Left hindlimb (tissue), 1 donor: ENCODE measurements at places on chromosomes 3 and 15.

- no peak for DNase-seq
These were observed 2.1 kb upstream of the PRR20G start for GRCh38 chr3:127289706-127290575.

DNA sequence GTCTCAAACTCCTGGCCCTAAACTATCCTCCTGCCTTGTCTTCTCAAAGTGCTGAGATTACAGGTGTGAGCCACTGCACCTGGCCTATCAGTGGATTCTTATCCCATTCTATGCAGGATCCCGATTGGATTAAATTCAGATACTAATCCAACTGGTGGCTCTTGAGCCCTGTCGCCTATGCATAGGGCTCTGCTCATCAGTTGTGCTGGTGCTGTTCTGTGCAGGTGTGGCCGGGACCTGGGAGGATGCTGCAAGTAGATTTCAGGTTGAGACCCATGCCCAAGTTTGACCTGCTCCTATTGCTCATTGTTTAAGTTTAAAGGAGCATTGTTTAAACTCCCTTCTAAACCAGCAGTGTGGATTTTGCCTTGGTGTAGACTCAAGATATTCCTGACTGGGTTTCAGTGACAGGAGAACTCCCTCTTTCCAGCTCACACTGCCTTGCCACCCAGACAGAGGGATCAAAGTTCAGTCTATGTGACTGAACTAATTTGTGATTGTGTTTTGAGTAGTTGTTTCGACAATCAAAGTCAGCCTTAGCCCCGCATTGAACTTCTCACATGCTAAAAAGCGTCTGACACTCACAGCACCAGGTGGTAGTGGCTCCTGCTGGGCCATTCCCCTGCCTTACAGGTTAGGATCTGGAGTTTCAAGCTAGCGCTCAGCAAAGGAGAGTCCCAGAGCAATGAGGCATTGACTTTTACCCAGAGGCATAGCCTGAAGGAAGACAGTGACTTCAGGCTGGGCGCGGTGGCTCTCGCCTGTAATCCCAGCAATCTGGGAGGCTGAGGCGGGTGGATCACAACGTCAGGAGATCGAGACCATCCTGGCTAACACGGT is 45.0 kb upstream of the PIK3CB start:
- DNase-seq = no peak

GRCh38 chr3:16839271-16840100 is 45.3 kb upstream of the PLCL2 start:
- no peak for DNase-seq

- DNase-seq = no peak
These were observed 7.0 kb downstream of the ADIPOQ start for GRCh38 chr3:186849374-186849975.

- no peak for DNase-seq
These were observed 91.6 kb downstream of the PPARG start for GRCh38 chr3:12380461-12380860.
